Cortex of kidney (tissue), 1 donor: ENCODE measurements at places on chromosomes 3 and 15.

- no peak for DNase-seq
Measured at GRCh38 chr3:32816439-32817256, 1.1 kb upstream of the TRIM71 start.

- no peak for DNase-seq
Measured at GRCh38 chr3:176766862-176767261, 430.4 kb downstream of the TBL1XR1 start.

DNA sequence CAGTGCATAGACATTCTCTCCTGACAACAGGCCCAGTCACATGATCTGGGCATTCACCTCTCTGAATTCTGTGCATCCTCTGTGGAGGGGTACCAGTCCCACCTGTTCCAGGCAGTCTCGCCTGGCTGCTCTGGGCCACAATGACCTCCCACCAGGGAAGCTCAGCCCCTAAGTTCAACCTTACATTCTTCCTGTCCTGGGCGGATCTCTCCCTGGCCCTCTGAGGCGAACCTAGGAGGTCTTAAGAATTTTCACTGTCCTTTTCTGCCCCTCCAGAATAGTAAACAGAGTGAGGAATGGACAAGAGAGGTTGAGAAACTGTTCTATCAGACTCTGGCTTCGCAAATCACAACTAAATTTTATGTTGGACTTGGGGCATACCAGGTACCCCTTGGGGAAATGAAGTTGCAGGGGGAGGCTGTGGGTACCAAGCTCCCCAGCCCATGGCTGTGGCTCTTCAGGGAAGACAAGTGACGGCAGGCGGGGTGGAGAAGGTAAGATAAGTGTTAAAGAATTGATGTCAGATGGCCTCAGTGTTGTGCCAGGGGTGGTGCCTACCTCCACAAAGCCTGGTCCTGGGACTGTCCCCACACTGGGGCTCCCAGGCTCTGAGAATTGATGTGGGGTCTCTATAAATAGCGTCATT lies 5.3 kb downstream of the SCN5A start:
- no peak for DNase-seq

- DNase-seq, result no peak
Measured at GRCh38 chr3:68136411-68136810, 482.0 kb upstream of the SUCLG2 start.

GRCh38 chr15:68818769-68819494 lies 1.8 kb downstream of the ANP32A start:
- DNase-seq, result no peak
